ENCODE measurements at places on chromosomes 11 and 22. TPM values are rescaled to one million over a fixed set of nuclear protein-coding genes. Genes with fewer than 3 reads are reported as not detected.

DERL3 gene
- total RNA-seq: 0.12 TPM

SYCE3 gene
- 1.0 TPM for total RNA-seq

F2 gene
- 0.17 TPM for total RNA-seq

CAT gene
- 44.3 TPM for total RNA-seq

OR51I1 gene
- not detected for total RNA-seq

SEZ6L gene
- total RNA-seq: not detected

LINC01488 gene
- not detected for total RNA-seq

OR8G1 gene
- total RNA-seq: not detected

OR6T1 gene
- not detected for total RNA-seq

MPZL3 gene
- total RNA-seq: 7.4 TPM

CCDC188 gene
- total RNA-seq: not detected

DCDC1 gene
- 0.12 TPM for total RNA-seq

ZNF74 gene
- 26.4 TPM for total RNA-seq

POU2AF2 gene
- total RNA-seq: not detected

All from epithelial cell of proximal tubule (primary cell).